ENCODE measurements at places on chromosomes 6 and 20.
A peak's percentile ranks its signal among the peaks of the same experiment; 100 is the strongest.

- DNase-seq, result peak; percentile 56
Measured at GRCh38 chr6:7489376-7489775, 52.1 kb upstream of the DSP start.

DNA sequence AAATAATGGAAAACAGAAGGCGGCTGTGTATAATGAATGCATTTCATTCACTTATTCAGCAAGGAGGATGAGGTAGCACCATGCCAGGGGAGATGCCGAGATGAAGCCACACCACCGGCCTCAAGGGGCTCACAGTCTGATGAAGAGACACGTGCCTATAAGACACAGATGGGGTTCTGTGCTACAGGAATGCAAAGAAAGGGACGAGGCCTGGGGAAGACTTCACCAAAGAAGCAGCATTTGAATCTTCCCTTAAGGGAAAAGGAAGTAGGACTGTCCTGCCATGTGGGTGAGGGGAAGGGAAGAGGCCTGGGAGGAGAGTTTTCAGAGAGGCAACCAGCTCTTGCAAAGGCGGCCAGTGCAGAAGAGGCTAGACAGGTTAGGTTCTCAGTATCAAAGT, 98.9 kb downstream of the PSMG4 start:
- DNase-seq, result no peak

DNA sequence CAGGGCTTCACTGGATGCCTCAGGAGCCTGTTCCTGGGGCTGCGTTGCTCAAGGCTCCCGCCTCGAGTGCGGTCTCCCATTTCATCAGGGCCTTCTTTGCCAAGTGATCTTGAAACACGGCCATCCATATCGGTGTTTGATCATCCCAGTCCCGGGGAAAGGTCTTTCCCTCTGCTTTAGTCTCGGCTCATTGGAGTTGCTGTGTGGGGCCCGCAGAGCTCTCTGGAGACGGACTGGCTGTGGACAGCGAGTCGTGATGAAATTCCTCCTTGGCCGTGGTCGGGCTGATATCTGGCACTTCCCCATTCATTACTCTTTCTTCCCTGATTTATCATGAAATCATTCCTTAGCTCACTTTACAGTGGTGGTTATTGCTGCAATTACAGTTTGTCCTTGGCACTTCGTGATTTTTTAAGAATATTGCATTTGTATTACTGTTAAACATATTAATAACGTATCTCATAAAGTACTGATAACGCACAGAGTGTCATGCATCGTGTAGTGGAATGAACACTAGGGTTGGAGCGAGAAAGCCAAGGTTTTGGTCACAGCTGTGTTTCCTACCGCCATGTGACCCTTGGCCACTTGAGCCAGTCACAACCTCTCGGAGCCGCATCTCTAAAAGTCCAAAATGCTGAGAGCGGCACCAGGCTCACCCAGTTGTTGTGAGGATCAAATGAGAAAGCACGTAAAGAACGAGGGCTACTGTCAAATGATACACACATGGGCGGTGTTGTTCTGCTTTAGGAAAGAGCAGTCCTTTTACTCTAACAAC, 71.8 kb downstream of the MTHFD1L start:
- DNase-seq, result no peak

DNA sequence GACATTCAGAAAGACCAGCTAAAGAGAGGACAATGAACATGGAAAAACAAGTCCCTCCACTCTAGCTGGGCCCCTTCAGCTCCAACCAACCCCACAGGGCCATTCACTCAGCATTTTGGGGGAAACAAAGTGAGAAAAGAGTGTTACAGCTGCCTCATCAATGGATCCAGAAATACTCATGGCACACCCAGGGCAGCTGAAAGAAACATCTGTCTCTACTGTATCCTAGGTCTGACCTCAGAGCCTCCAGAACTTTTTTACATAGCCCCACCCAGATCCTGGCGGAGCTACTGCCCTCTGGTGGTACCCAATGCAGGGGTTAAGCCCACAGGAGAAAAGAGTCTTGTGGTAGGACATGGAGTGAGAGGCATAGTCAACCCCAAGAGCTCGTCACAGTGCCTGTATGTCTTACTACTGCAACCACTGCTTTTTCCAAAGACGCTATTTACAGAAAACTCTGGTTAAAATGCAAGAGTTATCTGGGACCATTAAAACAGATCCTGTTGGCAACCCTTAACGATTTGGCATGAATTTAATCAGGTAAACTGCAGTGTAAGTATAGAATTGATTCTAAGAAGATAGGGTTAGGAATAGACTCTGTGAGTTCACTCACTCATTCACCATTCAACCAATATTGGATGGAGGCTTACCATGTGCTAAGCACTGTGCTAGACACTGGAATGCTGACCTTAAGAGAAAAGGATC, 37.4 kb upstream of the FAM83C start:
- no peak for DNase-seq

DNA sequence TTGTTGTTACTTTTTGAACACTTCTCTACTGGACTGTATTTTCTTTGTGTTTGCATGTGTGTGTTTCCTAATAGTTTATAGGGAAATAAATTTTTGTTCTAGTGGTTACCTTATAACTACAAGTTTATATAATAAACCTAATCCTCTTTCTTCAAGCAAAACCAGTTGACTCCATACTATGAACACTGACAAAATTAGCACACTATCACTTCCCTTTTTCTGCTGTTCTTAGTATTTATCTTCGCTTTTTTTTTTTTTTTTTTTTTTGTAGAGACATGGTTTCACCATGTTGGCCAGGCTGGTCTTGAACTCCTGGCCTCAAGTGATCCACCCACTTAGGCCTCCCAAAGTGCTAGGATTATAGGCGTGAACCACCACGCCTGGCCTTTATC, 25.0 kb upstream of the C6orf62 start:
- no peak for DNase-seq

GRCh38 chr6:168273441-168274036, 46.0 kb downstream of the DACT2 start:
- DNase-seq, result no peak

DNA sequence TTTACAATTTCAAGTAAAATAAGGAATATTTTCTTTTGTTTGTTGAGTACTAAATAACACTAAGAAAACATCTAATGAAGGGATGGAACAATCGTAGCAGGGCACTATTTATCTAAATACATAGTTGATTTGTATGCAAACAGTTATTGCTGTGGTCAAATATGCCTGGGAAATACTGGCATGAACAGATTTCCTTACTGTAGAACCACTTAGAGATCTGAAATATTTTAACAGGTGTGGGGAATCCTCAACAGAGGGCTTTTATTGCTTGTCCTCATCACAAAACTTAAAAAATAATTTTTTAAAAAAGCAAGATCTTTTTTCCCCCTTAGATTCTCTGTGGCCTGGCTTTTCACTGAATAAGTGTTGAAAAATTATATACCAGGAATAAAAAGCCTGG, 233.0 kb upstream of the FAM83B start:
- no peak for DNase-seq

GRCh38 chr6:67952948-67953347, 682.1 kb upstream of the ADGRB3 start:
- DNase-seq, result no peak

- DNase-seq, result peak; percentile 37
Measured at GRCh38 chr6:111087106-111087835, at the start of gene SLC16A10. Gene SLC16A10 (plus strand): TSS chr6:111087503. CDS start chr6:111087753, 250 bp downstream.

DNA sequence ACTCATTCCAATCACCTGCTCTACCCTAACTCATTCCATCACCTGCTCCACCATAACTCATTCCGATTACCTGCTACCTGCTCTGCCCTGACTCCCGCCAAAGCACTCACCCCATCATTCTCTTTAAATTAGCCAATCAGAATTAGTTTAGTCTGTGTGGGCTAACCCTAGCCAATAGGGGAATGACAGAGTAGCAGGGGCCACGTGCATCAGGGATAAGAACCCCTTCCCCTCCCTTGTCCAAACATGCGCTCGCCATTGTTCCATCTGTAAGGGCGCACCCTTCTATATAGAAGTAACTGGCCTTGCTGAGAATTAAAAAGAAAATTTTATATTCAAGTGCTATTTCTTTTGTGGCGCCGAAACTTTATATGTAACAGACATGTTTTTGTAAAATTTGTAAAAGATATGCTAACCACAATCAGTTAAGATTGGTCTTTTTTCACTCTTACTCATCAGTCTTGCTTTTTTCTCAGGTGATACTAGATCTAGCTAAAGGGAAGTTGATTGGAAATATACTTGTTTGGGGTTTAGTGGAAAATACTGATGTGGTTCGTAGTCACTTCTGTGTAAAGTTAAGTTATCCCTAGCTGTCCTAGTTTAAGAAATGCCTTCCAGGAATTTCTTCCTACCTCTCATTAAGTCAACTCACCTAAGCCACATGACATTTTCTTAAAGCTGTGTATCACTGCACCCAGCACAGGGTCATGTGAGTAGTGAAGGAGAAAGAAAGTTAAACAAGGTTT, 16.5 kb downstream of the RTN4IP1 start:
- no peak for DNase-seq

GRCh38 chr6:158539413-158539812, 20.5 kb upstream of the TMEM181 start:
- DNase-seq, result no peak

GRCh38 chr6:6946206-6947155, 161.3 kb upstream of the RREB1 start:
- no peak for DNase-seq

DNA sequence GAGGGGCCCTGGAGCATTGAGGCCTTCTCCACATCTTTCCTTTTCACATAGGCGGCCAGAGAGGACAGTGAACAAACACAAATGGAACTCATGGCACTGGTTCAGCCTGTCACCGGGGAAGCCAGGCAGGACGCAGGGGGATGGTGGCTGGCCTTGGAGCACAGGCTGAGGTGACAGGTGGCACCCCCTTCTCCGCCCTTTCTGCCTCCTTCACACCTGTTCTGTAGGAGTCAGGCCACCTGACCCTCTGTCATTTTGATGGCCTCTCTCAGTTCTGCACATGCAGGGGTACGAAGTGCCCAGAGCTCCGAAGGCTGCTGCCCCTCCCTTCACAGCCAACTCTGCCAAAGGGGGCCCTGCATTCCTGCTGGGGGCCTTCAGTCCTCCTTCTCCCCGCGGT, 60.8 kb downstream of the CD40 start:
- no peak for DNase-seq

DNA sequence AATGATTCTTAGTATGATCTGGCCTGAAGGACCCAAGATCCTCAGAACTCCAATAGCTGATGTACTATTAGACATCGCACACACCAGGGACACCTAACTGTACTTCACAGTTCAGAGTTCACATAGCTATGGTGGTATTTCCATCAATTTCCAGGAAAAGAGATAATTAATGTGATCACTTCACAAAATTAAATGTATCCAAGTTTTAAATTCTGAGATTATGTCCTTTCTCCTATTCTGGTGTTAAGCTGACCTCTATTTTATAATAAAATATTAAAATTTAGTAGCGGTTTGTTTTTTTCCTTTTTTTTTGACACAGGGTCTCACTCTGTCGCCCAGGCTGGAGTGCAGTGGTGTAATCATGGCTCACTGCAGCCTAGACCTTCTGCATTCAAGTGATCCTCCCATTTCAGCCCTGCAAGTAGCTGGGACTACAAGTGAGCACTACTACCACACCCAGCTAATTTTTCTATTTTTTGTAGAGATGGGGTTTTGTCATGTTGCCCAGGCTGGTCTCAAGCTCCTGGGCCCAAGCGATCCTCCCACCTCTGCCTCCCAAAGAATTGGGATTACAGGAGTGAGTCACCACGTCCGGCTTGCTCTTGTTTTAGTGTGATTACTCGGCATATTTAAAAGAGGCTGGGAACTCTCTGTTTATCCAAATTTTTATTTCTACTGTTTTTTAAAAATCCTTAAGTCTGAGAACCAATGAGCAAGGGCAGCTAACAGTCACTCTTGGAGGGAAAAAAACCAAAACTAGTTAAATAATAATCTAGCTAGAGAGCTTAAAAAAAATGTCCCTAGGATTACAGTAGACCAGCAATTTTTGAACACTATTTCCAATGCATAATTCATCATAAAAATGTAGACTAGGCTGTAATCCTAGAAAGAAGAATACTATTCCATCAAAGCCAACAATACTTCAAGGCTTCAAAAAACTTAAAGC, 16.0 kb downstream of the KIF13A start:
- DNase-seq, result no peak

- DNase-seq, result no peak
Measured at GRCh38 chr6:14634072-14634471, 516.5 kb downstream of the CD83 start.
